Stomach (tissue), 19 donors: ENCODE measurements at places on chromosomes 4 and X.

GRCh38 chr4:2292646-2293108 lies 30.8 kb upstream of the MXD4 start:
- no peak overlapping the region for H3K4me3 ChIP-seq
- H3K4me1 ChIP-seq, result no peaks in the 10 kb centered on the region
- H3K27ac ChIP-seq, result no peak overlapping the region
- no peaks in the 10 kb centered on the region for H3K27me3 ChIP-seq

- H3K27me3 ChIP-seq, result no peaks in the 10 kb centered on the region
- no peak overlapping the region for H3K4me3 ChIP-seq
- no peaks in the 10 kb centered on the region for H3K36me3 ChIP-seq
- H3K4me1 ChIP-seq, result no peaks in the 10 kb centered on the region
Measured at GRCh38 chr4:150816491-150816890, 198.6 kb downstream of the LRBA start.

DNA sequence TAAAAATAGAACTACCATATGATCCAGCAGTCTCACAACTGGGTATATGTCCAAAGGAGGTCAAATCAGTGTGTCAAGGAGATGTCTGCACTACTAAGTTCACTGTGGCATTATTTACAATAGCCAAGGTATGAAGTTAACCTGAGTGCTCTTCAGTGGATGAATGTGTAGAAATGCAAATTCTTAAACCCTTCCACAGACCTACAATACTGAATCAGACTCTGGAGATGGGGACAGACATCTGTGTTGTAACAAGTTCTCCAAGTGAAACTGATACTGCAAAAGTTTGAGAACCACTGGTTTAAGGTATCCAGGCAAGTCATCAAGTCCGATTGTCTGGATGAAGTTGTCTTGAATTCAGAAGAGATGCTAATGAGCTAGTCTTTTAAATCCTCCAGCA lies 38.5 kb downstream of the SMAD1 start:
- no peaks in the 10 kb centered on the region for H3K27me3 ChIP-seq
- no peak for DNase-seq
- peaks cover 7% of the 10 kb centered on the region for H3K4me1 ChIP-seq
- no peaks in the 10 kb centered on the region for H3K36me3 ChIP-seq
- no peak overlapping the region for H3K27ac ChIP-seq

GRCh38 chr4:99827454-99827853 lies 10.8 kb downstream of the DAPP1 start:
- no peak for DNase-seq
- H3K4me3 ChIP-seq, result no peak overlapping the region
- H3K36me3 ChIP-seq, result no peaks in the 10 kb centered on the region
- no peak overlapping the region for H3K27ac ChIP-seq
